GM12878 (cell line): ENCODE measurements at places on chromosomes 2 and 18. TPM values are rescaled to one million over a fixed set of nuclear protein-coding genes. Genes with fewer than 3 reads are reported as not detected.
A peak's percentile ranks its signal among the peaks of the same experiment; 100 is the strongest.

DNA sequence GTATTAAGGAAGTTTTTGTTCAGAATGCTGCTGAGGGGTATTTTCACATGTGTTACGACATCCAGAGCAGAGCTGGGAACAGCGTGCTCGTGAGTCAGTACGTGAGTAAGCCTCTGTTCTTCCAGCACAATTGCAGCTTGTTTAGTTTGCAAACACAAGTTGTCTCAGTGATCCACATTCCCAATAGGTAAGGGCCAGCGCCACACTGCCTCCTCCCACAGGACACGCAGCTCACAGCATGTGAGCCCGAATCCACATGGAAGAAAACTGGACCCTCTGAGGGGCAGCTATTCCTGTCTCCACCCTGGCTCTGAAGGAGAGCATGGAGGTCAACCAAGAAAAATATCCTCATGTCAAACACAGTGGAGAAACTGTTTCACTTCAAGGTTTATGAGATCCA lies 173.9 kb upstream of the PID1 start:
- no peak overlapping the region for H3K27ac ChIP-seq
- DNase-seq, result no peak
- no peaks in the 10 kb centered on the region for H3K27me3 ChIP-seq
- no peak overlapping the region for H3K4me3 ChIP-seq

DNA sequence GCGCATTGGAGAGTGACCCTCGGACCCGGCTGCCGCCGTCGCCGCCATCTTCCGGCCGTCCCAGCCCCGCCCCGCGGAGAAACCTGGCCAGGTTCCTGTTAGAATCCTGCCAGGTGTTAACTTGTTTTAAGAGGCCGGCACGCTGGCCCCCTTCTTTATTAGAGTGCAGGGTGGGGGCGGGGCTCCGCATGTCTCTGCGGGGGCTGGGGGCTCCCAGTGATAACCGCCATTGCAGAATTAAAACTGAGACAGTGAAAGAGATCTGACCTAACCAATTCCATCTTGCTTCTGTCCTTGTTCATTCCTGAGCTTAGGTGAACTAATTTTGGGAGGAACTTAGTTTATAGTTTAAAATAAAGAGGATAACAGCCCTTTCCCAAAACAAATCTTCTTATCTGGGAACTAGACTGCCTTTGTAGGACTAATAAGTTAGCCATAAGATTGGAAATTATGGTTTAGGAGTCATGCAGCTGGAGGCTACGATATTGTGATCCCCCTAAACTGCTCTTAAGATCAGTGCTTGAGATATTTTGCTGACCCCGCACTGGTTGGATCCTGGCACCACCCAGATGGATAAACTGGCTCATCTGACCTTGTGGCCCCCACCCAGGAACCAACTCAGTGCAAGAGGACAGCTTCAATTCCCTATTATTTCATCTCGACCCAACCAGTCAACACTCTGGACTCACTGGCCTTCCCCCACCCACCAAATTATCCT lies 543 bp upstream of the STARD7 start:
- H3K27me3 ChIP-seq, result no peaks in the 10 kb centered on the region
- H3K4me1 ChIP-seq, result peaks cover 27% of the 10 kb centered on the region
- peak overlapping the region; percentile 82 for H3K27ac ChIP-seq
- H3K36me3 ChIP-seq, result peaks cover 3% of the 10 kb centered on the region; the same call in 1 of the 2 replicates

Gene NR4A2
- 1.4 TPM in 2 replicates for total RNA-seq

DNA sequence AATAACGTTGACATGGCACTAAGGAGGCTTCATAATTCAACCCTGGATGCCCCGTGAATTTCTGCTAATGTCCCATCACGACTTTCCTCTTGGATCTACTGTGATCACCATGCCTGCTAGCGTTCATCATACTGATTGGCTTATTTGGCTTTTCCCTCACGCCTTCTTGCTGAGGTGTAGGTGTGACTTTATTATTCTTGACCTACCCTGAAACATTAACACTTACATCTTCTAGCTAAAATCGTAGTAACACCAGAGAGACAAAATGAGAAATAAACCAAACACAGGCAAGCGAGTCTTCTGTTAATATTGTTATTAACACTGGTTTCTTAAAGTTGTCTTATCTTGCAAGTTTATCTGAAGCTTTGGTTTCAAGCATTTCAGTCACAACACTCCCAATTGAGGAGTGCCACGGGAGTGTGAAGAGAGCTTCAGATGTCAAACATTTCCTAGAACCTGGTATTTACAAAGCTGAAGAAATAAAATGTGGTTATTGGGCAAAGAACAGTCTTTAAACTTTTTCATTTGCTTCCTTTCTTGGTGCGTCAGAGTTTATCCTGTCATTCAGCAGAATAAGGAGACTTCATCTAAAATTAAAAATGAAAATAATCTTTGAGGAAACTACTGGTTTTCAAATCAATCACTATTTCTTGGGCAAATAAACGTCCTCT lies 15.4 kb upstream of the STAT1 start:
- H3K27ac ChIP-seq, result no peak overlapping the region
- DNase-seq, result no peak
- no peaks in the 10 kb centered on the region for H3K4me1 ChIP-seq
- H3K27me3 ChIP-seq, result no peaks in the 10 kb centered on the region
- H3K4me3 ChIP-seq, result no peak overlapping the region

Gene CCDC102B
- 2.7 and 2.8 TPM in 2 replicates for total RNA-seq

- DNase-seq, result no peak
- H3K4me3 ChIP-seq, result no peak overlapping the region
- no peaks in the 10 kb centered on the region for H3K36me3 ChIP-seq
- no peaks in the 10 kb centered on the region for H3K27me3 ChIP-seq
Measured at GRCh38 chr2:50772607-50773006, 259.3 kb downstream of the NRXN1 start.

Gene C2orf78
- 0.44 and 0.51 TPM in 2 replicates for total RNA-seq

GRCh38 chr18:75754433-75754832 lies 326.9 kb upstream of the SMIM21 start:
- H3K27ac ChIP-seq, result no peak overlapping the region
- no peaks in the 10 kb centered on the region for H3K27me3 ChIP-seq
- H3K4me1 ChIP-seq, result no peaks in the 10 kb centered on the region
- H3K36me3 ChIP-seq, result no peaks in the 10 kb centered on the region
- DNase-seq, result no peak
- H3K4me3 ChIP-seq, result no peak overlapping the region

DNA sequence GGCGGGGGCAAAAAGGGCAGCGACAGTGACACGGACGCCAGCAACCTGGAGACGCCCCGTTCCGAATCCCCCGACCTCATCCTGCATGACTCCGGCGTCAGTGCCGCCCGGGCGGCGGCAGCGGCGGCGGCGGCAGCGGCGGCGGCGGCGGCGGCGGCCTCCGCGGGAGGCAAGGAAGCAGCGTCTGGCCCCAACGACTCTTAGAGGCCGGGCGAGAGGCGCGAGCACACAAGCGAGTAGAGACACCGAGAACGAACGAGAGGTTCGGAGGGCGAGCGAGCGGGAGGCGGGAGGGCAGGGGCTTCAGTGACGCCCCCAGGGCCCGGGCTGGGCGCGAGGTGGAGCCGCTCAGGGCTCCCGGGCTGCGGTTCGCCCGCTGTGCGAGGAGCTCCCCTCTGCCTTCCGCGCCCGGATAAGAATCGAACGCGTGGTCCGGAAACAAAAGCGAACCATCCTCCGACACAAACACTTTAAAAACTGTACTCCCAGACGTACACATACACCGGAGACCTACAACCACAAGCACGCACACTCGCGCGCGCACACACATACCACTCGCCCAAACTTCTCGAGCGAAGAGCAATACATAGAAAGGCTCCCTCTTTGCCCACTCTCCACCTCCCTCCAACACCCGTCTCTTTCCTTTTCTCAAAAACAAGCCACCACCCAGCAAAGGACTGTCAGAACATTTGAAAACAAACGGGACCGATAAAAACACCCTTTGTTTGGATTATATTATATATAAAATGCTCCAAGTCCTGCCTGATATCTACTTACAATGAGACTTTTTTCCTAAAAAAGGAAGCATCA lies 2.8 kb downstream of the SP9 start:
- no peak overlapping the region for H3K27ac ChIP-seq
- H3K36me3 ChIP-seq, result no peaks in the 10 kb centered on the region
- H3K4me3 ChIP-seq, result peak overlapping the region; percentile 56
- DNase-seq, result no peak

GRCh38 chr18:47163241-47163640 lies 12.9 kb downstream of the IER3IP1 start:
- H3K4me1 ChIP-seq, result peaks cover 13% of the 10 kb centered on the region
- no peaks in the 10 kb centered on the region for H3K36me3 ChIP-seq
- H3K27me3 ChIP-seq, result no peaks in the 10 kb centered on the region
- DNase-seq, result no peak

DNA sequence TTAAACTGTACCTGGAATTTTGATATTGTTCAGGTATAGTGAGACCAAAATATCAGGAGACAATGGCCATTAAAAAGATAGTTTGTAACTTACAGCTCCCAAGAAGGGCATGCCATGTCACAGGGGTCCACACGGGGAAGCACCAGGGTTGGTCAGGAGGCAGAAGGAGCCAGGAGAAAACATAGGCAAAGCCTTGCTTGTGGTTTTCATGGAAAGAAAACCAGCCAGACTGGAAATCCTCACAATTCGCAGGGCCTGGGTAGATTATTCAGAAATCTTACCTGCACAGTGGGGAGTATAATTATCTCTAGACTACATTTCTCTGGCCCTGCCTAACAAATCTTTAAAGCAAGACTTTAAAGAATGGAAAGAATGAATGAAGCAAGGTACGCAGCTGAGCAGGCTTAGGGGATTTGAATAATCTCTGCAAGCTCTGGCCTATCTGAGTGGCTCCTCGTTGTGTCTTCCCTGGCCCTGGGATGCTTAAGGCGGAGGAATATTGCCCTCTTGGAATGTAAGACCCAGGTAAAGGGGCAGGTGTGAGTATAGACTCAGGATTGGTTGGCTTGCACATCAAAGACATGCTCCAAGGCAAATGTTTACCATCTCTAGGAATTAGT lies 66.9 kb upstream of the CDC42EP3 start:
- no peak overlapping the region for H3K27ac ChIP-seq
- DNase-seq, result no peak
- no peak overlapping the region for H3K4me3 ChIP-seq
- H3K4me1 ChIP-seq, result no peaks in the 10 kb centered on the region
- H3K36me3 ChIP-seq, result no peaks in the 10 kb centered on the region
- H3K27me3 ChIP-seq, result no peaks in the 10 kb centered on the region

Gene ROCK1
- total RNA-seq, result 35.1 and 36.4 TPM in 2 replicates

DNA sequence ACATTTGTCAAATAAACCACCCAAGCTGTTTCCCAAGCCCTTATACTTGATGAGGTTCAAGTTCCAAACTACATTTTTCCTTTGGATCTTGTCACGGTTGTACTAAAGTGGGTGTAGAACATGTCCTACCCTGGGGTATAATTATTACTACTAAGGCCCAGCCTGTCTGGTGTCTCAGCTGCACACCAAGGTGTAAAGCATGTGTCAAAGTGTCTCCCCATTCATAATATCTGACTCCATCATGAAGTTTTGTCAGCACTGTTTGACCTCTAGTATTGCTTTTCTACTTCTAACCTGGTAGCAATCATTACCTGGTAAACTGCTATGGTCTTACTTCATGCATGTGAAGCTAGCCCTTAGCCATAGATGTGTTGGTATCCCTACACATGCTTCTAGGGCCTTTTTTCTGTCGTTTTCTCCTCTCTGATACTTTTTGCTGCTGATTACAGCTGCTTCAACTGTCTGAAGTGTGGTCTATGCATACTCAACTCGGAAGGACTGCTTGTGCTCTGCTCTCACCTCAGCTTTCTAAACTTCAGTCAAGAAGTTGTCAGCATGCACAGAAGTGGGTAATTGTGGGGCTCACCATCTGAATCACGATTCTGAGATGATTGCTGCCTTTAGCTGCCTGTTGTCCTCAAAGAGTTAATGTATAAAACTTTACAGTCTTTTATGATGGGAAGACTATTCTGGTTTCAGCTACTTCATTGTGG lies 445.7 kb upstream of the TRIB2 start:
- H3K27me3 ChIP-seq, result no peaks in the 10 kb centered on the region
- no peak overlapping the region for H3K27ac ChIP-seq
- DNase-seq, result no peak
- no peaks in the 10 kb centered on the region for H3K36me3 ChIP-seq
- peaks cover 9% of the 10 kb centered on the region for H3K4me1 ChIP-seq

Gene COL4A3
- total RNA-seq, result 4.3 and 5.3 TPM in 2 replicates

DNA sequence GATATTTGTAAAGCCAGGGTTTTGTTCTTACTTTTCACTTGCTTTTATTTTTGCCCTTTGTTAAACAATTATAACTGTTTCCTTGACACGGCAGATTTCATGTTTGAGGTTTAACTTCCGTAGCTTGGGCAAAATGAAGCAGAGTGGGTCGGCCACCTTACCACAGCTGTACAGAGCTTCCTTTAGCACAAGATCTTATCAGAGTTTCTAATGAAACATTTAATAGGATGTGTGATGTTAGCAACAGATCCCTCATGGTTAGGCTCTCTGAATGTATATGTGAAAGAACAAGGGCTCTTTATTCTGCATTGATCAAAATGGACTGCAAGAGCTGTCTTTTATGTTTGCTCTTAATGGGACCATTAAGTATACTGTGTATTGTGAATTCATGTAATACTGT lies 22.3 kb downstream of the RNF125 start:
- no peaks in the 10 kb centered on the region for H3K36me3 ChIP-seq
- H3K4me1 ChIP-seq, result peaks cover 3% of the 10 kb centered on the region; the same call in 1 of the 2 replicates
- H3K27ac ChIP-seq, result no peak overlapping the region
- no peaks in the 10 kb centered on the region for H3K27me3 ChIP-seq
